ENCODE measurements at places on chromosomes 5 and 9. TPM values are rescaled to one million over a fixed set of nuclear protein-coding genes. Genes with fewer than 3 reads are reported as not detected.
A peak's percentile ranks its signal among the peaks of the same experiment; 100 is the strongest.

Gene IL5
- polyA plus RNA-seq, result not detected

- peak; percentile 60 for DNase-seq
Observed at GRCh38 chr5:119343766-119344165, 12.1 kb upstream of the TNFAIP8 start.

DNA sequence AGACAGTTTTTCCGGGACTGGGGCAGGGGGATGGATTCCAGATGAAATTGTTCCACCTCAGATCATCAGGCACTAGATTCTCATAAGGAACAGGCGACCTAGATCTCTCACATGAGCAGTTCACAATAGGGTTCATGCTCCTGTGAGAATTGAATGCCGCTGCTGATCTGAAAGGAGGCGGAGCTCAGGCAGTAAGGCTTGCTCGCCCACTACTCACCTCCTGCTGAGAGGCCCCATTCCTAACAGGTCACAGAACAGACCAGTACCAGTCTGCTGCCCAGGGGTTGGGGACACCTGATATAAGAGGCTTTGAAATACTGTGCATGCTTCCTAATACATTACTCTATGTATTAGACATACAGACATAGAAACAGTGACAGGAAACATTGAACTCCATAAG lies 41.1 kb downstream of the PTPRD start:
- no peak for DNase-seq

DNA sequence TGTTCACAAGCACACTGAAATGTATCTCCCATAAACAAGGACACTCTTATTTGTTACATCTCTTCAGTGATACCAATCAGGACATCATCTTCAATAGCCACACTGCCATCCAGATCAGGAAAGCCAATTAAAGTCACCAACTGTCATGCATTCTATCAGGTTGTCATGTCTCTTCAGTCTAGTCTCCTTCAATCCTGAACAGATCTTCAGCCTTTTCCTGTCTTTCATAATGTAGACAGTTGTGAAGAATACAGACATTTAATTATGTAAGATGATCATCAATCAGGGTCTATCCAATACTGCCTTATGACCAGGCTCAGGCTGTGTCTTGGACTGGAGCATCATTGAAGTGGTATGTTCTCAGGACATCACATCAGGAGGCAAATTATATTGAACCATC lies 419.8 kb upstream of the SMC2 start:
- no peak for DNase-seq

DNA sequence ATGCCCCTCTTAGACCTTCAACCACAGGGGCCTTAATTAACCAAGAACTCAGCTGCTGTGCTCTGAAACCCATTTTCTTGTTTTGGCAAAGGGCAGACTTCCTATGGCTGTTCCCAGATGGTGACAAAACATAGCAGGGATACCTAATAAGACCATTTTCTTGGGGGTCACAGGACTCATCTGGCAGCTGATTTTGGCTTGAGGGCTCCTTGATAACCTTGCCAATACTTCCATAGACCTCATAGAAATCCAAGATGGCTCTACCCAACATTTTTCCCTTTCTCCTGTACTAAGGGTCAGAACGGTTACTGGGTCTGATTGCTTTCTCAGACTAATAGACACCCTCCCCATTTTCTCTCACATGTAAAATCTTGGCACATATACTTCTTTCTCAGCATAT lies 757.7 kb upstream of the SEMA6A start:
- DNase-seq, result no peak

Gene GABRA6
- polyA plus RNA-seq, result not detected

DNA sequence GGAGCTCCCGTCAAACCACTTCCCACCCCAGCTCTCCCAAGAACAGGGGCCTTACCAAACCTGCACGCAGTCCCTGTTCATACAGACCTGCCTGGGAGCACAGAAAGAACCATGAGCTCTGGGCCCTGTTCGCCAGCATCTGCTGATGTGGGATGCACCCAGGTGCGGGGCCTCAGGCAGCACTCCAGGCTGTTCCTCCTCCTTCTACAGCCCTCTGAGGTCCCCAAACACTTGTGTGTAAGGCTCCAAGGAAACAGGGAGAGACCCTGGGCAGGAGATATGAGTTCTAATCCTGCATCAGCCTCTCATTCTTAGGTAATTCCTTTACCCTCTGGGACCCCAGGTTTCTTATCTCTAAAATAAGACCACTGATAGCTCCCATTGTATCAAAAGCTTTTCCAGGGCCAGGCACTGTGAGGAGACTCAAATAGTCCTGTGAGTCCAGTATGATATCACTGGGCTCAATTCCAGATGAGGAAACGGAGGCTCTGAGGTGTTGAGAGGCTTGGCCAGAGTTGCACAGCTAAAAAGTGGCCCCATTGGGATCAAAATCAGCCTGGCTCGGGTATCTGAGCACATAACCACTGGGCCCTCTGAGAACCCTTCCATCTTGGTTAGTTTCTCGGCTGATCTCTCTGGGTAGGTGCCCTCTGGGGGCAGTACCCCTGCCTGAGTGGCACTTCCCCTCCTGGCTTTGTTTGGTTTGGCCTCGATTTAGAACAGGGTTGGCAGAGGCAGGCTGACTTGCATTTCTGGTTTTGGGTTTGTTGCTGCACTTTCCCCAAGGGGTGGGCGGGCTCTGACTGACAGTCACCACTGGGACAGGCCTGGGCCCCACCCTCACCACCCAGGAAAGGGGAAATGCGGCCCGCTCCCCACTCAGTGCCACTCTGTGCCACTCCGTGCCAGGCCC lies 116.8 kb downstream of the RGS3 start:
- peak; percentile 51 for DNase-seq

Gene PCDHA9
- polyA plus RNA-seq, result 0.03 TPM

Gene GADD45G
- polyA plus RNA-seq, result 0.23 TPM

DNA sequence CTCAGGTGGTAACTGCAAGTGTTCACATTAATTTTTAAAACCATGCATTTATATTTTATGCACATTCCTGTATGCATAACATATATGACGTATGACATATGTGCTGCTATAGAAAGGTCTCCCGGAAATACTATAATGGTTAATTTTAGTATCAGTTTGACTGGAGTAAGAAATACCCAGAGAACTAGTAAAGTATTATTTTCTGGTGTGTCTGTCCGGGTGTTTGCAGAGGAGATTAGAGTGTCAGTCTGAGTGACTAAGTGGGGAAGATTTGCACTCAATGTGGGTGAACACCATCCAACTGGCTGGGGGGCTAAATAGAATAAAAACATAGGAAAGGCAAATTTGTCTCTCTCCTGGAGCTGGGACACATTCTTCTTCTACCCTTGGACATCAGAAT lies 26.9 kb downstream of the UIMC1 start:
- no peak for DNase-seq

GRCh38 chr5:75355236-75355635 lies 18.2 kb downstream of the HMGCR start:
- DNase-seq, result peak; percentile 35

GRCh38 chr9:81372628-81373191 lies 316.6 kb downstream of the TLE1 start:
- peak; percentile 34 for DNase-seq

Measured in fibroblast of lung (primary cell).